ENCODE measurements at places on chromosomes 3 and 15.

DNA sequence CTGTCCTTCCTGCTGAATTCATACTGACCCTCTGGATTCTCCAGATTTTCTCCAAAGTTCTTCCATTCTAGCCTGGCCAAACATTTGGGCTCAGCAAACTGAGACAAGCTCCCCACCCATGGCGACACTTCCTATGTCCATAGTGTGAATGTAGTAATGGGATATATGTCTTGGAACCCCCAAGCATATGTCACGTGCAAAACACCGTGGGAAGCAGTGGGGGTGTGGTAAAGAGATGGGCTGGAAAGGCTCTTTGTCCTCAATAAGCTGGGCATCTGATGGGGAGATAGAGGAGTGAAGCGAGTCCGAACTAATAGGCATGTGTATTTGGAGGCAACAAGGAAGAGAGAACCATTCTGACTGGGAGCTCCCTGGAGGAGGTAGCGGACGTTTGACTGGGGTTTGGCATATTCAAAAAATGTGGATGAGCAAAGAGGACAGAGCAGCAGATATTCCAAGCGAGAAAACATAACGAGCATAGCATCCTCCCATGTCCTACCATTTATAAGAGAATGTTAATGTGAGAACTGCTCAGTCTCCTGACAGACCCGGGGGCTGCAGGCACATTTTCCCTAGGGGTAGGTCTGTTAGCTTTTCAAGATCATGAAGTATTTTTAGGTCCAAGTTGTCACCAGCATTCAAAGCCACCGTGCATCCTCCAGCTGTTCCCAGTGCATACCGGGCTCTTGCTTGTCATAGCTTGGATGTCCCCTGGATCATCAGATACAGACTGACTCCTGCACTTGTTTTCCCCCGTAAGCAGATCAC is 25.6 kb downstream of the TPM1 start:
- no peak for DNase-seq

- no peak for DNase-seq
Observed at GRCh38 chr3:71466483-71466882, 117.0 kb downstream of the FOXP1 start.

- no peak for DNase-seq
Observed at GRCh38 chr3:70233112-70233511, 79.3 kb downstream of the MDFIC2 start.

DNA sequence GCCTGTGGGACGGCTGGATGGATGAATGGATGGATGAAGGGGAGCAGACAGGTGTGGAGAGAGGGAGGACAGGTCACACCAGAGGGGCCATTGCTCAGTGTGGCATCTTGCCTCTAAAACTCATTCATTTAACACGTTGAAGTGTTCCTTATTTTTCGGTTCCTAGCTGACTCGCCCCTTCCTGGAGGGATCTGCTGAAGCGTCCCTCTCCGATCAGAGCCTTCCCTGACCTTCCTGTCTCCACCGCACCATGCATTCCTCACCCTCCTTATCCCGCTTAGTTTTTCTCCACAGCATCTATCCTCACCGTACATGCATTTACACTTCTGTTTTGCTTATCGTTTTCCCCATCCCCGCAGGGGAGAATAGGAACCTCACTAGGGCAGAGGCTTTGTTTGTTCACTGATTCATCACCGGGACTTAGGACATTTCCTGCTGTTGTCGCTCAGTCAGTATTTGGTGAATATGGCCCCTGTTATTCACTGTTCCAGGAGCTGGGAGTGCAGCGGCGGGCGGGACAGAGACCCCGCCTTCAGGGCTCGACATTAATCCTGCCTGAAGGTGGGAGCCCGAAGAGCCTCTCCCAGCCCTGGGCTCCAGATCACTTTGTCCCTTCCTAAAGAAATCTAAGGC is 32.0 kb downstream of the FOXL2 start:
- DNase-seq: no peak

GRCh38 chr3:116299646-116300081 is 145.6 kb downstream of the LSAMP start:
- no peak for DNase-seq

DNA sequence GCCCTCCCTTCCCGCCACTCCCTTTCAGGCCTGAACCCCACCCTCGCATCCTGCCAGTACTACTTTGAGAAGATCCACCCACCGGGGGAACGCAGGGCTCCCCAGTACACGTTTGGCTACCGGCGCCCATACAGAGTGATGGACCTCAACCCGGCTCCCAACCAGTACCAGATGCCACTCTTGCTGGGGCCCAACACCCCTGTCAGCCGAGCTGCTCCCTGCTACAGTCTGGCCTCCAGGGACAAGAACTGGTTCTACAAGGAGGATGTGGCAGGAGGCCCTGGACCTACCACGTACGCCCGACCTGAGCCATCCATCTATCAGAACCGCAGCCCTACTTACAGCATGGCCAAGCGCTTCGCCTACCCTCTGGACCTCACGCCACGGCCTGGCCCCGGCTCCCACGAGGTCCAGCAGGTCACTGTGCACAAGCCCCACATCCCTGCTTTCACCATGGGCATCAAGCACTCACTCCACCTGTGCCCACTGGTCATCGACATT is 14.4 kb upstream of the CSPG4 start:
- no peak for DNase-seq

- no peak for DNase-seq
Observed at GRCh38 chr3:120763601-120764000, 21.1 kb downstream of the GTF2E1 start.

DNA sequence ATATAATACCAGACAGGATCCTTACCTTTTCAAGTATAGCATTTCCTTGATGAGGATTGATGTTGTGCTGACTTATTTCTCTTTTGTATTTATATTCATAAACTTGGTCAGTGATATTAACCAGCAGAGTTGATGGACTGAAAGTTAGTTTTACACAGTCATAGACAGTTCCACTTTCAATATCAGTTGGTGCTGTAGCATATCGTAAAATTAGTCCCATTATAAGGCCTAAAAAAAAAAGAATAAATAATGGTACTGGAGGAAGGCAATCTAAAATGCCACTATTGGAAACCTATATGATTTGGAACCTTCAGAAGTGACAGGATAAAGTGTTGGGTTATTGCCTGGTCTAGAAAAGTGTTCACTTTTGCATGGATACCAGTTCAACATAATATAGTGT is 16.3 kb downstream of the SLC9A9 start:
- DNase-seq: no peak

DNA sequence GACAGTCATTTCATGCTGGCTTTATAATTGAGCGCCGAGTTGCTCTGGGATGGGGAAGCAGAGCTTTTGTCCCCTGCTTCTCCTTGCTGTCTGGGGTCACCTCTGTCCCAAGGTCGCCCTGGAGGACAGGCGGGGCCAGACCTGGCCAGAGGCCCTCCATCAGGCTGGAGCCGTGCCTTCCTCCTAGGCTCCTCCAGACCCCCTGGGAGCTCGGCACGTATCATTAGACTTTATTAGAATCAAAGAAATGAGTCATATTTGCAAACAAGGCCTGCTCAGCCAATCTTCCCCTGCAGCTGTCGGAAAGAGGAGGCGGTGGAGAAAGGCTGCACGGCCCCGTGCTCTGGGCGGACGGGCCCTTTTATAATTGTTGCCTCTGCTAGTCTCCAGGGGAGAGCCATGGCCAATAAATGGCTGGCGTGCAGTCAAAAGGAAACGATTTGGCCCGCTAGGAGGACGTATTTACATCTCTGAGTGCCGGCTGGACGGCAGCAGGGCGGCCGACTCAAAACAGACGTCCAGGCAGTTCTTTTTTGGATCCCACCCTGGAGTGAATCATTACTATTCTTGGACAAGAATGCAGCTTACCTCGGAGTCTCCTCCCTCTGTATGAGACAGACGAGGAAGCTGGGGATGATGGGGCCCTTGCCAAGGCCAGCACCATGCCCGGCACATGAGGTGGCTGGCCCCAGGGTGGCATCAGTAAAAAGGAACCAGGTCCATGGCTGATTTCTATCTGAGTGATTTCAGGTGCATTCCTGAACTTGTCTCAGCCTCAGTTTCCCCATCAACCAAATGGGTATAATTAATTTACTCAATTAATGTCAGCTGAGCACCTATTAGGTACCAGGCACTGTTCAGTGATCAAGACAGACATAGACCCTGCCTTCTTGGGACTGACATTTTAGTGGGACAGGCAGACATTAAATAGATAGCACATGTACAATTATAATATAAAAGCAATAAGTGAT is 50.6 kb downstream of the SLC6A6 start:
- no peak for DNase-seq

DNA sequence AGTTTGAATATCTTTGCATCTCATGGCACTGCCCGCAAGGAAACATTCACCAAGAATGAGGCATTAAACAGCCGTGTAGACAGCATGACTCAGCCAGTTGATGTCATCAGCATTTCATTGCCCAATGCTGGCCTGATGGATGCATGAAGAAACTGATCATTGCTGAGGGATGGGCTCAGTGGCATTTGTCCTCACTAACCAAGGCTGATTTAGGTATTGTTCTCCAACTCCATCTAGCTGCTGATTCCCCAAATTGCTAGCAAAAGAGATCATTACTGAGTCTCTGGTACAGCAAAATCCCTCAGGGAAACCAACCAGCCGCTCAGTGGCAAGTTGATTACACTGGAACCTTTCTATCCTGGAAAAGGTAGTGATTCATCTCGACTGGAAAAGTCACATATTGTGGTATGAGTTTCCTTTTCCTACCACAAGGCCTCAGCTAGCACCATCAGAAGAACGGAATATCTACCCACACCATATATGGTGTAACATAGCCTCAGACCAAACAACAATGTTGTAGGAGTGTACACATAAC is 186.5 kb upstream of the GAP43 start:
- DNase-seq: no peak

DNA sequence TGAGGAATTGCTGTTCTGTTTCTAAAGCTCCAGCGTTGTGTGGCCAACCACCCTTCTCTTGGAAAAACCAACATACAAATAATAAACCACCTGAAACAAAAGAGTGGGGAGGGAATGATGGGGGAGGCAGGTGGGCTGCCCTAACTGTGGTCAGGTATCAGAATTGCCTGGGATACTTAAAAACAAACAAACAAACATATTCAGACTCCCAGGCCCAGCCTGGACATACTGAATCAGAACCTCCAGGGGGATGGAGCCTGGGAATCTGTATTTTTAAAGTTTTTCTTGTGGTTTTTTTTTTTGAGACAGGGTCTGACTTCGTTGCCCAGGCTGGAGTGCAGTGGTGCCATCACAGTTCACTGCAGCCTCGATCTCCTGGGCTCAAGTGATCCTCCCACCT is 4.4 kb downstream of the SLC6A6 start:
- no peak for DNase-seq

- DNase-seq: peak; percentile 17
Observed at GRCh38 chr3:188349351-188349901, 195.5 kb downstream of the LPP start.

DNA sequence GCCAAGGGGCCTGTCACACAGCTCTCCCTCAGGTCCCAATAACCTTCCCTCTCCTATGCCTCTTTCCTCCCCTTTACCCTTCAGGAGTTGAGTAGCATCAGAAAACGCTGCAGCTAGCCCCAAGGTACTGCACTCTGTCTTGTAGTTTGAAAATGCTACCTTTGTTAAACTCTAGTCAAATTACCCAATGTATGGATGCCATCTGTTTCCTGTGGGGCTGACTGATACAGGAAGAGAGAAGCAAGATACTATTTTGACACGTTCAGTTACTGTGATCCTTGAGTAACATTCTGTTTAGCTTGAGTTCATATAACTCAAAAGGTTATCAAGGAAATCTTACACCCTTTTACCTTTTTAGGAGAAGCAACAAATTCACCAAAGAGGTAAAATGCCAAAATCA is 493.1 kb downstream of the FHIT start:
- DNase-seq: no peak

- no peak for DNase-seq
Observed at GRCh38 chr3:160822936-160823335, 66.9 kb downstream of the PPM1L start.

- no peak for DNase-seq
Observed at GRCh38 chr15:36529296-36530011, 50.0 kb upstream of the CDIN1 start.

GRCh38 chr3:180267202-180267843 is 230.6 kb upstream of the PEX5L start:
- peak; percentile 41 for DNase-seq

DNA sequence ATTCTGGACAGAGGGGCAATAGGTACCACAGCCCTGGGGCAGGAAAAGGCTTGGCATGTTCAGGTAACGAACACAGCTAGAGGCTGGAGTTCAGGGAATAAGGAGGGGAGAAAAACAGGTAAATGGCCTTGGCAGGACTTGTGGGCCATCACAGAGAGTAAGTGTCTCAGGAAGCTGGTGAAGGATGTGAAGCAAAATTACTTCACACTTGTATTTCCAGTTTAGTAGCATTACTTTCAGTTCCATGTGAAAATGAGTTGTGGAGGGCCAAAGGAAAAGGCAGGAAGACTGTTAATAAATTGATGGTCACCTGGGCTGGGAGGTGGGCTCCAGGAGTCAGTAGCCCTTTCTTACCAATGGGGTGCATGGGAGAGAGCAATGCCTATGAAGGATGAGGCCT is 25.6 kb downstream of the TRIM42 start:
- DNase-seq: no peak

- no peak for DNase-seq
Observed at GRCh38 chr3:136381051-136381450, 130.9 kb downstream of the PCCB start.

DNA sequence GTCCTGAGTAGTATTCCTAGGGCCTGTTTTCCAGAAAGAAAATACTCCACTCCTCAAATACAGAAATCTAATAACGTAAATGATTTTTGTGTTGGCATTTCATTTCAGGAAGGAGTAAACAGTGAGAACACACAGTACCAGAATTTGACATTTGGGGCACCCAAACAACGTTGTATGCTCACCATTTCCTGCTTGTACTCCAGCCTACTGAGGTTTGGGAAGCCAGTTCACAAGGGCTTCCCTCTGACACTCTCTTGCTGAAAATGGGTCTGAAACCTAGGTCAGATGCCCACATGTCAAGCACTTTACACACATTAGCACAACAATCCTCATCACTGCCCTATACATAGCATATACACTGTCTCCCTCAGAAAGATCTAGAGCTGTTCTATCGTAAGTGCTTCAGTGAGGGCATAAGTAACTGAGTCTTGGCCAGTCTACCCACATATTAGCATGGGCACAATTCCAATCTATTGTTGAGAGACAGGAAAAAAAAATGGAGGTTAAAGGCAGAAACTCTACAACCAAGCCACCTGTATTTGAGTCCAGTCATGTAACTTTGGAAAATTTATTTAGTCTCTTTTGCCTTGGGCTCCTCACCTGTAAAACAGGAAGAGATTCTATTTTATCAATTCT is 43.5 kb upstream of the RSL24D1 start:
- DNase-seq: no peak

- no peak for DNase-seq
Observed at GRCh38 chr15:82854554-82854953, 45.1 kb downstream of the WHAMM start.
